ENCODE measurements at places on chromosomes 7 and 10.

GRCh38 chr7:142696456-142697179 is 52.7 kb upstream of the PRSS1 start:
- H3K4me3 ChIP-seq, result no peak overlapping the region
- H3K4me1 ChIP-seq, result peaks cover 35% of the 10 kb centered on the region
- H3K27ac ChIP-seq, result no peak overlapping the region
- H3K27me3 ChIP-seq, result no peaks in the 10 kb centered on the region

DNA sequence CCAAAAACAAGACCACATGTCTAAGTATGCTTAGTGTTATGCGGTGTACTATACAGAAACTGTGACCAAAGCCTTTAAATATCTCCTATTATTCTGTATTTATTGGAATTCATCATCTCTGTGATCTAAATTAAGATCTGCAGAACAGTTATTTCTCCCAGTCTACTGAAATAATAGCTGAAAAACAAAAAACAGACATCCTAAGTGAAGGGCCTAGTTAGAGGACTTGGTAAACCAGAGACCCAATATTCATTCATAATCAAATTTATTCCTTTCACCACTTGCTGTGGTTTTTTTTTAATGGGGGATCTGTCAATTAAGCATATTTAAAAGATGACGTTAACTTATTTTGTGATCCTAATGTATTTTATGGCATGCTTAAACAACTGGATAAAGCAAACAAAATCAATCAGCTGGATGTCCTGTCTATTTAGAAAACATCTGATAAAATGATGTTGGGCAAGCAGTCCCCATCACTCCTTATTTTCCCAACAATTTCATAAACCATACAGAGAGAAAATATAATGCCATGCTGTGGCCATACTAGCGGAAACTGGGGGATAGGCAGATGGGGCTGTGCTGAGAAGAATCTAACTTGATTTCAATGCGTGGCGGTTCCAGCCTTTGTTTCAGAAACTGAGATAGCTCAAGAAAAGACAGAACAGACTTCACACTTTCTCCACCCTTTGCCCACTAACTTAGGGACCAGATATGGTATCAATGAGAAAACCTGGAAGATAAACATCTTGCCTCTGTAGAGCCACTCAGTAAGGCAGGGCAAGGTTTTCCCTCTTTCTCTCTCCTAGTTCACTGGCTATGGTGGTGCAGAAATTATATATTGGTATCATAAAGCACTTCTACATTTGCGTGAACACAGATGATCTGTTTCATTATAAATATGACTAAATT is 32.9 kb downstream of the ICA1 start:
- H3K4me3 ChIP-seq, result no peak overlapping the region
- peaks cover 23% of the 10 kb centered on the region for H3K27me3 ChIP-seq
- no peak for DNase-seq

- H3K36me3 ChIP-seq, result no peaks in the 10 kb centered on the region
- no peak for DNase-seq
- H3K27me3 ChIP-seq, result no peaks in the 10 kb centered on the region
- H3K4me3 ChIP-seq, result no peak overlapping the region
- no peak overlapping the region for H3K27ac ChIP-seq
These were observed 608.9 kb downstream of the CNTNAP2 start for GRCh38 chr7:146725520-146725919.

- H3K36me3 ChIP-seq, result no peaks in the 10 kb centered on the region
- peaks cover 15% of the 10 kb centered on the region for H3K27me3 ChIP-seq
- no peak overlapping the region for H3K27ac ChIP-seq
- H3K4me1 ChIP-seq, result peaks cover 28% of the 10 kb centered on the region
These were observed 48.5 kb upstream of the NXPH1 start for GRCh38 chr7:8384901-8385300.

- peak overlapping the region; percentile 68 for H3K27ac ChIP-seq
- peaks cover 18% of the 10 kb centered on the region for H3K36me3 ChIP-seq
- peak overlapping the region; percentile 40 for H3K4me3 ChIP-seq
- peaks cover 44% of the 10 kb centered on the region for H3K4me1 ChIP-seq
These were observed 10.8 kb upstream of the PVRIG start for GRCh38 chr7:100208911-100209408.

DNA sequence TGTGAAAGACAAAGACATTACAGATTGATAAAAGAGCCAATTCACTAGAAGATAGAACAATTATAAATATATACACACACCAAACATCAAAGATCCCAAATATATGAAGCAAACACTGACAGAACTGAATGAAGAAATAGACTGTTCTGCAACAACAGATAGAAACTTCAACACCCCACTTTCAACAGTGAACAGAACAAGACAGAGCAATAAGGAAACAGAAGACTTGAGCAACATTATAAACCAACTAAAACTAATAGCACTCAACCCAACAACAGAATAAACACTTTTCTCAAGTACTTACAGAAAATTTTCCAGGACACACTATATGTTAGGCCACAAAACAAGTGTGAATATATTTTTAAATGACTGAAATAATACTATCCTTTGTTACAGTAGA is 10.9 kb downstream of the CDCA7L start:
- no peak for DNase-seq
- no peaks in the 10 kb centered on the region for H3K27me3 ChIP-seq
- H3K27ac ChIP-seq, result no peak overlapping the region
- H3K4me3 ChIP-seq, result no peak overlapping the region

DNA sequence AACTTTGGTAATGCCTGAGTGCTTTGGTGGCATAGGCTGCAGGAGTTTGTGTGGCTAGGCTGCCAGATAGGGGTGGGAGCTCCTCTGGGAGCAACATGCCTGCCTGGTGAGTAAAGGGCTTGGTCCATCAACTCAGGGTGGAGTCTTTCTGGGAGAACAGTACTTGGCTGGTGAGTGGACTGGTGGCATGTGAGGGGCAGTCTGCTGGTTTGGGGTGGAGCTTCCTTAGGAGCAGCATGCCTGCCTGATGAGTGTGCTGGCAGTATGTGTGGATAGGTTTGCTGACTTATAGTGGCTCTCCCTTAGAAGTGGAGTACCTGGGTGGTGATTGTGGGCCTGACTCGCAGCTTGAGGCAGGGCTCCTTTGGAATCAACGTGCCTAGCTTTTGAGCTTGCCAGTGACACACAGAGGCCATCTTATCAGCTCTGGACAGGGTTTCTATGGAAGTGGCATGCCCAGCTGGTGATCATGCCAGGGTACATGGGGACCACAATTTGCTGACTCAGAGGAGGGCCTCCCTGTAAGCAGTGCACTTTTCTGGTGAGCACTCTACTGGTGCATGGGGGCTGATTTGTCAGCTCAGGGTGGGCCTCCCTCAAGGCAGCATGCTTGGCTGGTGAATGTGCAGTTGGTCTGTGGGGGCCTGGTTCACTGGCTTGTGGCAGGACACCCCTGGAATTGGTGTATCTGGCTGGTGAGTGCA is 35.0 kb upstream of the SRI start:
- no peak overlapping the region for H3K4me3 ChIP-seq
- H3K27me3 ChIP-seq, result peaks cover 3% of the 10 kb centered on the region
- H3K36me3 ChIP-seq, result no peaks in the 10 kb centered on the region
- no peak for DNase-seq

- no peak overlapping the region for H3K27ac ChIP-seq
- peaks cover 2% of the 10 kb centered on the region for H3K4me1 ChIP-seq
- H3K27me3 ChIP-seq, result peaks cover 2% of the 10 kb centered on the region
- no peak overlapping the region for H3K4me3 ChIP-seq
- no peaks in the 10 kb centered on the region for H3K36me3 ChIP-seq
These were observed 88.7 kb upstream of the CHST15 start for GRCh38 chr10:124182088-124182541.

- no peak overlapping the region for H3K27ac ChIP-seq
- no peak overlapping the region for H3K4me3 ChIP-seq
- H3K27me3 ChIP-seq, result peaks cover 7% of the 10 kb centered on the region
- DNase-seq, result peak; percentile 39
- H3K4me1 ChIP-seq, result no peaks in the 10 kb centered on the region
- H3K36me3 ChIP-seq, result no peaks in the 10 kb centered on the region
These were observed 20.6 kb downstream of the HYAL4 start for GRCh38 chr7:123865517-123866117.

- no peak for DNase-seq
- H3K27me3 ChIP-seq, result peaks cover 17% of the 10 kb centered on the region
- no peak overlapping the region for H3K4me3 ChIP-seq
- no peak overlapping the region for H3K27ac ChIP-seq
- H3K36me3 ChIP-seq, result no peaks in the 10 kb centered on the region
- H3K4me1 ChIP-seq, result no peaks in the 10 kb centered on the region
These were observed 39.2 kb downstream of the ZNF467 start for GRCh38 chr7:149733924-149734790.

DNA sequence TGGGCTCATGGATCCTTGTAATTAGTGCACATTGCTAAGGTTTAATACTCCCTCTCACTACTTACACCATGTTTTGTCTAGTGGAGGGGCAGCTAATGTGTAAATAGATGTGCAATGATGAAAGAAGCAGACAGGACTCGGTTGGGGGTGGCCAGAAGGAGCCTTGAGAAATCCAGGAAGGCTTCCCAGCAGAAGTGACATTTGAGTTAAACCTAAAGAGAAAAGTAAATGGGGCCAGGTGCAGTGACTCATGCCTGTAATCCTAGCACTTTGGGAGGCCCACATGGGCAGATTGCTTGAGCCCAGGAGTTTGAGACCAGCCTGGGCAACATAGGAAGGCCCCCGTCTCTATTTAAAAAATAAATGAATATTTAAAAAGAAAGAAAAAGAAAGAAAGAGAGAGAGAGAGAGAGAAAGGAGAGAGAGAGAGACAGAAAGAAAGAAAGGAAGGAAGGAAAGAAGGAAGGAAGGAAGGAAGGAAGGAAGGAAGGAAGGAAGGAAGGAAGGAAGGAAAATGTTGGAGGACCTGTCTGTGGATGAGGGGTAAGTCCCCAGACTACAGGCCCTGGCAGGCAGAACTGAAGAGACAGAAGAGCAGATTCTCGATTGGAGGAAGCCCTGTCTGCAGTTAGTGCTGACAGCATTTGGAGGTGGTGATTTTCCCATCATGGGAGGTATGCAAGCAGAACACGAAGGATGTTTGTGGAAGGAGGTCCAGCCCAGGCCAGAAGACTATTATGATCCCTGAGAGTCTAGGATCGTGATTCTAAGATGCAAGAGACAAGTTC is 3.6 kb downstream of the ELN start:
- no peak overlapping the region for H3K4me3 ChIP-seq
- no peak for DNase-seq
- H3K36me3 ChIP-seq, result no peaks in the 10 kb centered on the region
- no peak overlapping the region for H3K27ac ChIP-seq

GRCh38 chr10:43734716-43735115 is 86.0 kb upstream of the ZNF32 start:
- DNase-seq, result no peak
- H3K36me3 ChIP-seq, result no peaks in the 10 kb centered on the region
- H3K4me3 ChIP-seq, result no peak overlapping the region
- peaks cover 8% of the 10 kb centered on the region for H3K27me3 ChIP-seq

GRCh38 chr10:93096901-93097300 is 23.2 kb downstream of the CYP26A1 start:
- no peak overlapping the region for H3K27ac ChIP-seq
- no peak overlapping the region for H3K4me3 ChIP-seq
- H3K4me1 ChIP-seq, result no peaks in the 10 kb centered on the region
- no peaks in the 10 kb centered on the region for H3K36me3 ChIP-seq
- peaks cover 2% of the 10 kb centered on the region for H3K27me3 ChIP-seq

DNA sequence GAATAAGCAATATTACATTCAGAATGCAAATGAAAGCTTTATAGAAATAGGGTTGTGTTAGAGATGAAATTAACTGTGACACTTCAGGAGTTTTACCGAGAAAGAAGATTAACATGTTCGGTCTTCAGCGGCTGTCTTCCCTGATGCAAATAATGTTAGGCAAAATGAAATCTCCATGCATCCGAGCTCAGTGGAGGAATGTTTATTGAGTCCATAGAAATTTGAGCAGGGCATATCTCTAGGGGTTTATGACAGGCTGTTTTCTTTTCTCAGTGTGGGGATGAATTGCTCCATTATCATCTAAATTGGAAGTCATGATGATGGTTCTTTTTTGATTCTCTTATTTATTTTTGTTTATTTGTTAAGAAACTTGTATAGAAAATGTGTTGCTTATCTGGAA is 31.7 kb downstream of the DYNC1I1 start:
- H3K36me3 ChIP-seq, result no peaks in the 10 kb centered on the region
- no peak overlapping the region for H3K27ac ChIP-seq
- H3K4me3 ChIP-seq, result no peak overlapping the region
- no peak for DNase-seq
- H3K27me3 ChIP-seq, result no peaks in the 10 kb centered on the region

GRCh38 chr10:59513558-59513957 is 151.2 kb upstream of the FAM13C start:
- H3K27ac ChIP-seq, result no peak overlapping the region
- no peaks in the 10 kb centered on the region for H3K36me3 ChIP-seq
- DNase-seq, result no peak
- no peak overlapping the region for H3K4me3 ChIP-seq
- no peaks in the 10 kb centered on the region for H3K4me1 ChIP-seq

DNA sequence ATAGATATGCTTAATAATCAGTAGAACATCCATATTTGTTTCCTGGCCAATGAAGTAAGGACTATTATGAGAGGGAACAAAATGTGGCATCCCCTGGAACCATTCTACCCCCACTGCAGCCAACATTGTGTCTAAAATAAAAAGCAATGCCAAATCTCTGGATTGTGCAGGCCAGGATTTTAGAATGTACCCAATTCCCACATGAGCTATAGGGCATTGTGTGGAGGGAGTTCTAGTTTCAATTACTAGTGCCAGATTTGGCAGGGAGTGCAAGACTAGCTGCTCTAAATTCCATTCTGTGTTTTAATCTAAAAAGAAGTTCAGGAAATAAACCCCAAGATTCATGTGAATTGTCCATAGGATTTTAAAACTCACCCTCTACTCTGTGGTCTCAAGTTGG is 112.3 kb downstream of the HGF start:
- H3K36me3 ChIP-seq, result no peaks in the 10 kb centered on the region
- DNase-seq, result no peak
- H3K27ac ChIP-seq, result no peak overlapping the region
- no peak overlapping the region for H3K4me3 ChIP-seq
- no peaks in the 10 kb centered on the region for H3K27me3 ChIP-seq
- H3K4me1 ChIP-seq, result no peaks in the 10 kb centered on the region

DNA sequence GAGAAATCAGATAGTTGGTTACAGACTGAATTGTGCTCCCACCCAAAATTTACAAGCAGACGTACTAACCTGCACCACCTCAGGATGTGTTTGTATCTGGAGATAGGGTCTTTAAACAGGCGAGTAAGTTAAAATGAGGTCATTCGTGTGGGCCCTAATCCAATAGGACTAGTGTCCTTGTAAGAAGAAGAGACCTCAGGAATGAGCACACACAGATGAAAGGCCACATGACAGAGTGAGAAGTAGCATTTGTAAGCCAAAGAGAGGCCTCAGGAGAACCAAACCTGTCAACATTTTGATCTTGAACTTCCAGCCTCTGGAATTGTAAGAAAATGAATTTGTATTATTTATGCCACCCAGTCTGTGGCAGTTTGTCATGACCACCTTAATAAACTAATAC is 149.5 kb upstream of the VWC2 start:
- H3K36me3 ChIP-seq, result no peaks in the 10 kb centered on the region
- H3K27me3 ChIP-seq, result no peaks in the 10 kb centered on the region
- H3K4me3 ChIP-seq, result no peak overlapping the region
- DNase-seq, result no peak

GRCh38 chr10:22580711-22581110 is 133.7 kb downstream of the PIP4K2A start:
- H3K36me3 ChIP-seq, result peaks cover 54% of the 10 kb centered on the region
- no peak overlapping the region for H3K4me3 ChIP-seq

All from activated CD4-positive, alpha-beta memory T cell treated with anti-CD3 and anti-CD28 coated beads, Interleukin-2, amount 10 ng/mL, durations not matched to agents 7 days and 5 days (primary cell).